ENCODE measurements at places on chromosomes 2 and 18. TPM values are rescaled to one million over a fixed set of nuclear protein-coding genes. Genes with fewer than 3 reads are reported as not detected.

The LYG2 gene
- 0.36 TPM for polyA plus RNA-seq

DNA sequence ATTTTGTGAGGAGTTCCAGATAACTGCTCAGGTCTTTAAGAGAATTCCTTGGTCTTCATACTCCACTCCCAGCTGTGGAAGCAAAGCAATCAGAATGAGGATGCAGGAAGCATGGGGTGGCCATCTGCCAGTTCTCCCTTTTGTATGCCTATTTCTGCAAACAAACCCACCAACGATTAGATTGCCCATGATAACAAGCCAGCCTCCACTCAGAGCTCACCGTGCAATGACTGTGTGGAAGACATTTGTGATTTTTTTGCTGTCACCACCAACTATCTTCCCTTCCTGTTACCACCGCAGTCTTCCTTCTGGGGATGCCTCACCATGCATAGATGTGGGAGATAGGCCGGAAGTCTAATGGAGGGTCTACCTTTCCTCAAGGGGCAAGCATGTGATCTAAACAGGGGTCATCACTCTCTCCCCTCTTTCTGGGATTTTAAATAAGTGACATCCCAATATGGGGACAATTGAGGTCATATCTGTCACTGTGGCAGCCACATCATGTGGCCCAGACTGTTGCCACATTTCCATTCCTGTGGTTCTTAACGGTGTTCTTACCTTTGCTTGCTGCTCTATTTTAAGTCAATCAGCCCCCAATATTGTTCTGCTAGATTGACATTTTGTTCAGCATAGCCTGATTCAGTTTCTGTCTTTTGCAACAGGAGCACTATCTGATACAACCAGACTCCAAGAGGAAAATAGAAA lies 4.4 kb downstream of the AFF3 start:
- DNase-seq: no peak

The SKA1 gene
- polyA plus RNA-seq: 8.4 TPM

The DSC2 gene
- polyA plus RNA-seq: 40.6 TPM

The ZEB2 gene
- 111 TPM for polyA plus RNA-seq

GRCh38 chr2:30354621-30355020 lies 92.4 kb upstream of the LCLAT1 start:
- DNase-seq: no peak

GRCh38 chr2:231707625-231707926 lies 749 bp upstream of the PTMA start:
- DNase-seq: no peak

DNA sequence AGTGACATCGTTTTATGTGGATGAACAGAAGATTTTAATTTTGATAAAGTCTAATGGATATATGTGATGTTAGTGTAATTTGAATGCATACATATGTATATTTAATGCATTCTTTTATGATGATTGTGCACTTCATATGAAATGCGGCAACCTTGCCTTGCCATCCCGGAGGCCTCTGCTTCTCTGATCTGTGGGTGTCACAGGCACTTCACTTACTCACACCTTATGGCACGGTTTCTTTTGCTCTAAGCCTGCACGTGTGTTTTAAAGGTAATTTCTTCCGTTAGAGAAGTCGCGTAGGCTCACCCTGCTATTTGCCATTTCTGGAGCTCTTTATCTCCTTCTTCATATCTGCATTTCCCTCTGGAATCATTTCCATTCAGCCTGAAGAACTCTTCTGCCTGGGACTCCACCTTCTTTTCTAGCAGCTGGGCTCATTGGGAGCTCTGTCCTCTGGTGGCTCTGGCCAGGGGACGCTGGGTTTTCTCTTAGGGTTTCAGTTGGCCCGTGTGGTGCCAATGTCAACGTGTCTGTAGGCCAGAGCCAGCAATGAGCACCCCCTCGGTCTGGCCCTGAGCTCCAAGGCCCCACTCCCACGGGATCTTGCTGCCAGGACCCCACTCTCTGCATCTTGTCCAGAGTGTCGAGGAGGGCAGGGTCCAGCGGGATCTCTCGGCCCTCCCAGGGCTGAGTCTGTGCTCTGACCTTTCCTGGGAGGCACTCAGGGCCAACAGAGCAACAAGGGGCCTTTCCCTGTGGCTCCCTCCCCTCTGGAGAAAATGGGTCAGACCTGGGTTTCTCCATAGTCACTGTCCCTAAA lies 97.3 kb downstream of the RTP5 start:
- DNase-seq: no peak

DNA sequence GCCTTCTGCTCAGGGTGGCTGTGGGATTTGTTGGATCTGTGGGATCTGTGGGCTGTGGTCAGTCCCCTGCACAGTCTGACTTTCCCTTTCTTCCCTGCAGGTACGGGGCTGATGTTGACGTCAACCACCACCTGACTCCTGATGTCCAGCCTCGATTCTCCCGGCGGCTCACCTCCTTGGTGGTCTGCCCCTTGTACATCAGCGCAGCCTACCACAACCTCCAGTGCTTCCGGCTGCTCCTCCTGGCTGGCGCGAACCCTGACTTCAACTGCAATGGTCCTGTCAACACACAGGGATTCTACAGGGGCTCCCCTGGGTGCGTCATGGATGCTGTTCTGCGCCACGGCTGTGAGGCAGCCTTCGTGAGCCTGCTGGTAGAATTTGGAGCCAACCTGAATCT lies 17.5 kb downstream of the ASB1 start:
- DNase-seq: no peak

The SLC4A5 gene
- polyA plus RNA-seq: 2.2 TPM

The SLC23A3 gene
- polyA plus RNA-seq: 23.0 TPM

The CLEC4F gene
- not detected for polyA plus RNA-seq

Measured in left renal pelvis (tissue), 4 donors.